Renal pelvis (tissue), 12 donors: ENCODE measurements at places on chromosomes 13 and 19. TPM values are rescaled to one million over a fixed set of nuclear protein-coding genes. Genes with fewer than 3 reads are reported as not detected.

FPR2 gene
- 0.19 TPM for polyA plus RNA-seq

ADM5 gene
- 2.1 TPM for polyA plus RNA-seq

ZNF681 gene
- 4.3 TPM for polyA plus RNA-seq

DIRAS1 gene
- polyA plus RNA-seq: 3.5 TPM

BRME1 gene
- polyA plus RNA-seq: 6.3 TPM

ZNF230 gene
- polyA plus RNA-seq: 5.4 TPM

ENOX1 gene
- 8.5 TPM for polyA plus RNA-seq

HCN2 gene
- polyA plus RNA-seq: 0.30 TPM
